ENCODE measurements at places on chromosomes 7 and 10. TPM values are rescaled to one million over a fixed set of nuclear protein-coding genes. Genes with fewer than 3 reads are reported as not detected.
A peak's percentile ranks its signal among the peaks of the same experiment; 100 is the strongest.

Gene KNDC1
- total RNA-seq, result 0.33 TPM

GRCh38 chr7:43639858-43640491 is 57.1 kb downstream of the STK17A start:
- peak overlapping the region; percentile 64 for H3K27ac ChIP-seq
- peaks cover 22% of the 10 kb centered on the region for H3K4me1 ChIP-seq
- H3K4me3 ChIP-seq, result no peak overlapping the region
- H3K27me3 ChIP-seq, result no peaks in the 10 kb centered on the region
- peak; percentile 60 for DNase-seq

Gene C10orf105
- total RNA-seq, result not detected

GRCh38 chr7:135970682-135971365 is 6.3 kb downstream of the MTPN start:
- no peak overlapping the region for H3K27ac ChIP-seq
- DNase-seq, result no peak
- H3K36me3 ChIP-seq, result peaks cover 44% of the 10 kb centered on the region
- H3K4me3 ChIP-seq, result no peak overlapping the region
- H3K4me1 ChIP-seq, result peaks cover 48% of the 10 kb centered on the region

- DNase-seq, result no peak
- no peaks in the 10 kb centered on the region for H3K4me1 ChIP-seq
- no peaks in the 10 kb centered on the region for H3K36me3 ChIP-seq
- H3K27ac ChIP-seq, result no peak overlapping the region
Measured at GRCh38 chr7:7843240-7843639, 124.8 kb upstream of the RPA3 start.

Gene SLC39A12
- total RNA-seq, result 0.08 TPM

GRCh38 chr7:104793066-104793465 is 220.9 kb upstream of the KMT2E start:
- no peak for DNase-seq
- H3K27ac ChIP-seq, result no peak overlapping the region
- peaks cover 8% of the 10 kb centered on the region for H3K27me3 ChIP-seq

DNA sequence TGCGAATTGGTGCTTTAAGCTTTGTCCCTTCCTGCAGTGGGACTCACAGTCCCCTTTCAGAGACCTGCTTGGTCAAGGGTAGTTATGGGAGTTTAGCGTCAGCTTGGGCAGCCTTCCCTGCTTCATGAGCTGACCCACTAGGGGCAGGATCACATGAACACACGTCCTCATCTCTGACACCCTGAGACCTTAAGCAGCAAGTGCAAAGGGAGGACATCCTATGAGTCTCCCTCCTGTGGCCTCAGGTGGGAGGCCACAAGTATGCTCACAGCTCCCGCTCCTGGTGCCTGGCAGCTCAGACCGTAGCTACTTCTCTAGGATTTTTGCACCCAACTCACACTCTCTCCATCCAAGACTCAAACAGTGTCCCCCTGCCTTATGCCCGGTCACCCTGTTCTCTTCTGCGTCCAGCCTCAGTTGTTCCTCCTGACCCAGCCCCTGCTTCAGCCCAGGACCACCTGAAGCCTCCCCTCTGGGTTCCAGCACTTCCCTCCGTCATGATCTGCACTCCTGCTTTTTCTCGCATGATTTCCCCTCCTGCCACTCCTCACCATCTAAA is 136.6 kb upstream of the FAM20C start:
- H3K4me1 ChIP-seq, result no peaks in the 10 kb centered on the region
- no peaks in the 10 kb centered on the region for H3K27me3 ChIP-seq
- no peak overlapping the region for H3K27ac ChIP-seq
- H3K36me3 ChIP-seq, result no peaks in the 10 kb centered on the region
- H3K4me3 ChIP-seq, result no peak overlapping the region
- no peak for DNase-seq

GRCh38 chr10:22228167-22228938 is 10.5 kb upstream of the EBLN1 start:
- no peak for DNase-seq
- no peaks in the 10 kb centered on the region for H3K27me3 ChIP-seq
- peak overlapping the region; percentile 94 for H3K27ac ChIP-seq

Gene C10orf143
- total RNA-seq, result 1.1 TPM

Gene TCERG1L
- total RNA-seq, result 0.09 TPM

Gene IGFBP3
- total RNA-seq, result 55.7 TPM

Gene FAM25G
- not detected for total RNA-seq

DNA sequence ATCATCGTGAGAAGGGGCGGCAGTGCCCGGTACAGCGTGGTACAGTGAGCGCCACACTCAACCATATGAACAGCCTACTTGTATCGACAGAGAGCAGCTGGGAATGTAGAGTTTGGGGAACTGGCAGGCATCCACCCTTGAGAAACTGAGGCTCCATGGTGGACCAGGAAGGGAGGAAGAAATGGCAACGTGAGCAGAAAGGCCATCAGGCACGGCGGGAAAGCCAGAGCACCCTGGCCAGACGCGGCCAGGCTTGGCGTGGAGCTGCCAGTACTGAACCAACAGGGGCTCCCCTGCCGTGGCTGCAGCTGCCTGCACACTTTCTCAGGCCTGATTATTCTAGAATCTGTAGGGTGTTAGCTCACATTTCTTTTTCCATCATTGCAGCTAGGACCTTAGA is 442.3 kb downstream of the PTPRN2 start:
- H3K4me1 ChIP-seq, result no peaks in the 10 kb centered on the region
- no peak for DNase-seq
- no peaks in the 10 kb centered on the region for H3K27me3 ChIP-seq
- H3K36me3 ChIP-seq, result no peaks in the 10 kb centered on the region

GRCh38 chr7:134532954-134533218 is 5.5 kb downstream of the AKR1B10 start:
- H3K36me3 ChIP-seq, result no peaks in the 10 kb centered on the region
- no peaks in the 10 kb centered on the region for H3K4me1 ChIP-seq
- H3K4me3 ChIP-seq, result no peak overlapping the region
- no peak for DNase-seq

- no peak overlapping the region for H3K4me3 ChIP-seq
- H3K36me3 ChIP-seq, result no peaks in the 10 kb centered on the region
- no peak for DNase-seq
- no peaks in the 10 kb centered on the region for H3K27me3 ChIP-seq
- peaks cover 7% of the 10 kb centered on the region for H3K4me1 ChIP-seq
Measured at GRCh38 chr7:115208710-115209560, 287.0 kb downstream of the MDFIC start.

Gene P4HA1
- 49.2 TPM for total RNA-seq

DNA sequence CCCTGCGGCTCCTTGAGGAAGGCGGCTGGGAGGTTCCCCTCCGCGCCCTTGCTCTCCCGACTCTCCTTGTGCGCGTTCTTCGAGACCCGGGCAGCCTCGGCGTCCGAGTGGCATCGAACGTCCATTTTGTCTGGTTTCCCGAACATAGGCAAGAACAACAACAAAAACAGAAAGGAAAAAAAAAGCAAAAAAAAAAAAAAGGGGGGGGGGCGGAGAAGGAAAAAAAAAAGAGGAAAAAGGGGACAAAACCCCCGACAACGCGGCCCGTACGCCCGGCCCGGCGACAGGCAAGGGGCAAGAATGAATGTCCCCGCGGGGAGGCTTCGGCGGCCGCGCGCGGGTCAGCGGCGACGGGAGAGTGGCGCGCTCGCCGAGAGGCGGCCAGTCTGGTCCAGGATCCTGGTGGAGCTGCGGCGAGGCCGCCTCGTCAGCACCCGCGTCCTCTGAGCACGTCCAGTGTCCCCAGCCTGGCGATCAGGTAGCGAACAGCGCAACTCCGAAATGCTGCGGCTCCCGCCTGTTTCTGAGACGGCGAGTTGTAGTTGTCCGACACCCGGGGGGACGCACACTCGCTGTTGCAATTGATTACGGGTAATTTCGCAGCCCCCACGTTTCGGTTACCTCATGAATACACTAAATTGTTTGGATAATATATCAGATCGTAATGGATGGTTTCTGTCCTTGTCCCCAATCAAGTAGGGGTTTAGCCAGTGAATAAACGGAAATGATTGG is at the start of gene VAX1:
TSS of gene VAX1 (minus strand) at position 360 of the 732 bp plus-strand sequence. CDS start at position 146, 214 bp downstream.
- H3K4me3 ChIP-seq, result peak within 1 kb of the TSS; percentile 36
- peaks cover 99% of the 10 kb centered on the region for H3K27me3 ChIP-seq
- H3K36me3 ChIP-seq, result no peaks in the 10 kb centered on the region
- no peak for DNase-seq
- H3K4me1 ChIP-seq, result peaks cover 10% of the 10 kb centered on the region
- no peak within 1 kb of the TSS for H3K27ac ChIP-seq

DNA sequence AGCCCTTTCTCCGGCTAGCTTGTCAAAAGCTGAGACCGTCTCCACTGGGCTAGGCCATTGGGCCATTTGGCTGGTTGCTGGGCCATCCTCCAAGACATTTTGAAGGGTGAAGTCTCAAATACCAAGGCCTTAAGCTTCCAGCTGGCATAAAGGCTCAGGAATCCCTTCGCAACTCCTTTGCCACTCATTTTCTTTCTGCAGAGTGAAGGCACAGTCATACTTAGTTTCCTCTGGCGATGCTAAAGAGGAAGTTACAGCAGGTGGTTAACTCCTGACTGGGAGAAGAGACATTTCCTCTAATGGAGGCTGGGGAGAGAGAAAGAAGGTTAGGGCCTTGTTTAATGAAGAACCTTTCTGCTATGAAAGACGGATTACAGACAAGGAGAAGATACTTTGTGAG is 4.8 kb upstream of the REPIN1 start:
- H3K36me3 ChIP-seq, result no peaks in the 10 kb centered on the region
- H3K27me3 ChIP-seq, result no peaks in the 10 kb centered on the region
- no peak overlapping the region for H3K4me3 ChIP-seq
- H3K4me1 ChIP-seq, result peaks cover 2% of the 10 kb centered on the region
- H3K27ac ChIP-seq, result no peak overlapping the region
- no peak for DNase-seq

DNA sequence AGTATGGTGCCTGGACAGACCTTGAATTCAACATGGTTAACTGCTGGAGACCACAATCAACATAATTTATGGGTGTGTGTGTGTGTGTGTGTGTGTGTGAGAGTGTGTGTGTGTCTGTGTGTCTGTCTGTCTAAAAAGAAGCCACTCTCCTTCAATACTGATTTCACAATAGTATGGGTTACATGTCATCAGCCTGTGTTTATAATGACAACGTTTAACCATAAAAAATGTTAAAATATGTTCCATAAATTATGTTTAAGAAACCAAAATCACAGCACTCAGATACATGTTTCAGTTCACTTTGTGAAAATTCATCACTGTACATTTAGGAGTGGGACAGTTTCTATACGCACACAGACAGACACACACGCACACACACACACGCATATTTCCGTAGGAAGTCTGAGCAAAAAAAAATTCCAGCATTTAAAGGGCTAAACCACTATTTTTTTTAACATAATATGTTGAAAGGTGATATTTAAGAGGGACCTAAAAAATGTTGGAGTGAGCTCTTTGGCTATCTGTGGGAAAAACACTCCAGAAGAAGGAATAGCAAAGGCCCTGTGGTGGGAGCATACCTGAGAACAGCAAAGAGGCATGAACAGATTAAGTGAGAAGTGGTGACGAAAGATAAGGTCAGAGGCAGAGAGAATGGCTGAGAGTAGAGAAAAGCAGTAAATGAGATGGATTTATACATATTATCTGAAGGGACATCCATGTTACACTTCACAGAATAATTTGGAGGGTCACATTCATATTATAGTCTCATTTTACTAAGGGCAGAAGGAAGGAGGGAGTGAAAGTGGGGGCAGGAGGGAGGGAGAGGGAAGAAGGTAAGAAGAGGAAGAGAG is 10.9 kb downstream of the PDZD8 start:
- peaks cover 12% of the 10 kb centered on the region for H3K4me1 ChIP-seq
- H3K27me3 ChIP-seq, result no peaks in the 10 kb centered on the region
- H3K4me3 ChIP-seq, result no peak overlapping the region
- H3K36me3 ChIP-seq, result no peaks in the 10 kb centered on the region

DNA sequence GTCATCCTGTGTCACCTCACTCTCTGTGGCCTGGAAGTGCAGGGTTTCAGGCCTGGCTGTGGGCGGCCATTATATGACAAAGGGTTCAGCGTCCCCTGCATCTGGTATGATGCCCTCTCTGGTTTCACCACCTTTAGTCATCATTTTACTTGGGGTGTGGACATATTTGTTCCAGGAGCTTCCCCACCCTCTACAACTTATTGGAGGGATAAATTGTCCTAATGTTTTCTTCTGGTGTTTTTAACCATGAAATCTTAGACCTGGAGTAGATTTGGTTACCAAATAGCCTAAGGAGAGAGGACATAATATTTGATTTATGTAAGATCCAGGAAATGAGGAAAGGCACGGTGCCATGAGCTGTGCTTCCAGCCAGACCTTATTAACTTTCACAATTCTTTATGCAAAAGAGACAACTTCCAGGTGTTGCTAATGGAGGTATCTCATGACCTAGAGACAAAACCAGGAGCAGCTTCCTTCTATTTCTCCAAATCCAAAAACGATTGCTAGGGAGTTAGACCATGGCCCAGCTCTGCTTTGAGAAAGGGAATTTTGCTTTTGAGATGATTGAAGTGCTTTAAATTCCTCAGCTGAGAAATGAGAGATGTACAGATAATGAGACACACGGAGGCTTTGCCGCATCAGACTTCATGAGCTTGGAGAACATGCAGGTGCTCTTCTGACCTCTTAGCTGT is 20.9 kb downstream of the WBP1L start:
- H3K4me3 ChIP-seq, result no peak overlapping the region
- no peaks in the 10 kb centered on the region for H3K27me3 ChIP-seq
- no peaks in the 10 kb centered on the region for H3K36me3 ChIP-seq
- DNase-seq, result no peak
- peaks cover 17% of the 10 kb centered on the region for H3K4me1 ChIP-seq
- H3K27ac ChIP-seq, result peak overlapping the region; percentile 9

DNA sequence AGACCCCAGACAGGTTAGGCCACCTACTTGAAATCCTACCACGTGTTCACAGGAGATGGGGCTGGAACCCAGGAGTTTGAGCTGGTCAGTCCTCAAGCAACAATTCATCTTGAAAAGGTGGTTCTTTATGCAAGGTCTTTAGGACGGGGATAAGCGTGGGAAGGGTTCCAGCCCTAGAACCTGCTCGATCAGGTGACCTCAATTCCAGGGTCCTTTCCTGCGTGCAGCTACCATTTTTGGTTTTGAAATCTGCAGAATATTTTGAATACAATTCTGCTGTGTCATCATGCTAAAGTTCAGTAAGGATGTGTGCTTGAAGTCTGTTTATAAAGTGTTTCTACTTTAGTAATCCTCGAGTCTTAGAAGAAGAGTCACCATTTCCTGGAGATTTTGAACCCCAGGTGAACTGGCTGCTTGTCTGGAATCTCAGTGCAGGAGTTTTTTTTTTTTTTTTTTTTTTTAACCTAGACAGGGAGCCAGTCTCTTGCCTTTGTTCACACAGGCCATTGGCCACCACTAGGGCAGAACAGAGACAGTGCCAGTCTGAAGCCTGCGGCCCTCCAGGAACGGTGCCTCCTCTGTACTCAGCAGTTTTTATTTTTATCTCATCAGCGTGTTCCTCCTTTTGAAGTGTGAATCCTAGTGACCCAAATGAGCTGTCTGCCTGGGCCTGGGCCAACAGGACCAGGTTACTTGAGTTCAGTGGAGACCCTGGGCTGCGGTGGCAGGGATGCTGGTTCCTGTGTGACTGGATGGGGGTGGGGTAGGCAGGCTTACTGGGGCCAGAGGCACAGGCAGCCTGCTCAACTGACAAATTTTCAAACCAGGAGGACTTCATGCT is 54.6 kb downstream of the EEPD1 start:
- H3K27me3 ChIP-seq, result no peaks in the 10 kb centered on the region
- no peak overlapping the region for H3K4me3 ChIP-seq
- DNase-seq, result peak; percentile 50
- peaks cover 2% of the 10 kb centered on the region for H3K4me1 ChIP-seq
- H3K36me3 ChIP-seq, result no peaks in the 10 kb centered on the region

- H3K27me3 ChIP-seq, result no peaks in the 10 kb centered on the region
- H3K4me1 ChIP-seq, result peaks cover 5% of the 10 kb centered on the region
- DNase-seq, result no peak
- no peaks in the 10 kb centered on the region for H3K36me3 ChIP-seq
Measured at GRCh38 chr7:127870231-127870907, 160.9 kb downstream of the LRRC4 start.

Gene SEMA3C
- 83.2 TPM for total RNA-seq

Gene SUN3
- total RNA-seq, result not detected

Data from heart right ventricle (tissue), 16 donors.